ENCODE measurements at places on chromosomes 2 and 18. TPM values are rescaled to one million over a fixed set of nuclear protein-coding genes. Genes with fewer than 3 reads are reported as not detected.

PTPRN gene
- total RNA-seq = not detected

CCDC68 gene
- 1.1 TPM for total RNA-seq

ANKRD30BL gene
- not detected for total RNA-seq

MAP3K19 gene
- total RNA-seq = not detected

DNER gene
- total RNA-seq = not detected

INPP5D gene
- total RNA-seq = 28.6 TPM

RGPD4 gene
- not detected for total RNA-seq

COA5 gene
- total RNA-seq = 30.0 TPM

FBXO41 gene
- total RNA-seq = 18.0 TPM

DPP10 gene
- not detected for total RNA-seq

UGT1A4 gene
- total RNA-seq = 3.9 TPM

KIDINS220 gene
- 28.1 TPM for total RNA-seq

COLEC11 gene
- not detected for total RNA-seq

ERFE gene
- 4.5 TPM for total RNA-seq

MC4R gene
- not detected for total RNA-seq

ALLC gene
- not detected for total RNA-seq

RAD51AP2 gene
- not detected for total RNA-seq

ARHGAP28 gene
- not detected for total RNA-seq

DNA sequence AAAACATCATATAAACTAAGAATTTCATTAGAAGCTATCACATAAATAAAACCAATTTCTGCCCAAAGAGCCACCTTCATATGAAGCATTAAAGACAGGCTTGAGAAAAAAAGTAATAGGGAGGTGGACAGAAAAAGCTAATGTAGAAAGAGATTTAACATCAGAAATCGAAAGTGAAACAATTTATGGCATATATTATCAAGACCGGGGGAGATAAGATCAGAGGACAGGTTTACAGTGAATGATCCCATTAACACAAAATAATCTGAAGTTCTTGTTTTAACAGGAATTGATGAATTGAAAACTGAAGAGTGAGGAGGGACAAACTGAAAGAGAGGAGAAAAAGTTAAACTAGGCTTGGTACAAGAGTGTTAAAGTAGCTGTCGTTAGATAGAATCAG lies 786.3 kb upstream of the FSHR start:
- no peak for DNase-seq

GRCh38 chr2:9276901-9277451 lies 70.4 kb downstream of the ASAP2 start:
- DNase-seq = no peak

DNA sequence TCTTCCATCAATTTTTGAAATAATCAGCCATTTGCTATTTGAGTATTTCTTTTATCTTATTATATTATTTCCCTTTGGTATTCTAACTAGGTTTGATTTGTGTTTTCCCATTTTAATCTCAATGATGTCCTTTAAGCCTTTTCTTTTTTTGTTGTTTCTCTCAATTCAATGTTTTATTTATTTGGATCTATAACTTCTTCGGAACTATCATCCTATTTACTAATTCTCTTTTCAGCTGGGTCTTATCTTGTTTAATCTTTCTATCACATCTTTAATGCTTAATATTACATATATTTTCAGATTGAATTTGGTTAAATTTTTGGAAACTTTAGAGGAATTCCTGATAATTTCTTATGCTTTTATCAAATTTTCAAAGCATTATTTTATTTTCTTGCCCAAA lies 448.3 kb downstream of the SOX11 start:
- no peak for DNase-seq

DNA sequence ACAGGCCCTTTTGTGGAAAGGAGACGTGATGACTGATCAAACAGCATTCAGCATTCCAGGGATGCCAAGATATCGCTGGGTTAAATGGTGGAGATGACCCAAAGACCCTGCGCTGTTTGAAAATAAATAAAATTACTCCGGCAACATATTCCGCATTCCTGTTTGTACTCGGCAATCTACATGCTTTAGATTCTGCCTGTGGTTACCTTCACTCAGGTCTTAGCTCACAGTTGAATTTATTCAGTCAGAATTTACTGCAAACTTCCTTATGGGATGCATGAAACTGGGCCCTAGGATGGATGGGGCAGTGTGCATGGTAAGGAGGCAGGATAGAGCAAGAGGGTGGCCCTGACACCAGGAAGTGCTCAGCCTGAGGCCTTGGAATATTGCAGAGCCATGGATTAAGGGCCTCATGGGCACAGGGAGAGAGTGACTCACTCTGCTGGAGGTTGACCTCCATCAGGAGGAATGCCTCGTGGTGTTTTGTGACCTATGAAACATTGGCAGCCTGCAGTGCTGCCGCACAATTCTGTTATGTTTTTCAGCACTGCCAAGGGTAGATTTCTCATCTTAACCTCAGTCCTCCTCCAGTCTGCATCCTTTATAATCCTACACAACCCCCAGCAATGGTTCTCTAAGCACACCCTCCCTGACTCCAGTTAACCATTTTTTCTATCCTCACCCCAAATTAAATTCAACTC lies 321.4 kb downstream of the IRS1 start:
- DNase-seq = peak; percentile 19

GRCh38 chr2:236019434-236019833 lies 148.8 kb downstream of the GBX2 start:
- DNase-seq = no peak

GRCh38 chr2:64970495-64970894 lies 18.7 kb upstream of the SLC1A4 start:
- no peak for DNase-seq

DNA sequence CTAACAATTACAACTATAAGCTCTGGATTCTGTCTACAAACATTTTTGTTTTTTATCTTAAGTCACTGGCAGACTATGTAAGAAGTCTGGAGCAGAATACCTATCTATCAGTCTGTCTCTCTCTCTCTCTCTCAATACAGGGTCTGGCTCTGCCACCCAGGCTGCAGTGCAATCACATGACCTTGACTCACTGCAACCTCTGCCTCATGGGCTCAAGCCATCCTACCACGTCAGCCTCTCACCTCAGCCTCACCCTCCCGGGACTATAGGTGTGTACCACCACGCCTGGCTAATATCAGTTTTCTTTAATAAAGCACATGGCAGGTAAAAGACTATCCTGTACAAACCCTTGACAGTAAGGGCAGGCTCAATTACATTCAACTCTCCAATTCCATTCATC lies 96.9 kb downstream of the OSBPL1A start:
- DNase-seq = no peak

DNA sequence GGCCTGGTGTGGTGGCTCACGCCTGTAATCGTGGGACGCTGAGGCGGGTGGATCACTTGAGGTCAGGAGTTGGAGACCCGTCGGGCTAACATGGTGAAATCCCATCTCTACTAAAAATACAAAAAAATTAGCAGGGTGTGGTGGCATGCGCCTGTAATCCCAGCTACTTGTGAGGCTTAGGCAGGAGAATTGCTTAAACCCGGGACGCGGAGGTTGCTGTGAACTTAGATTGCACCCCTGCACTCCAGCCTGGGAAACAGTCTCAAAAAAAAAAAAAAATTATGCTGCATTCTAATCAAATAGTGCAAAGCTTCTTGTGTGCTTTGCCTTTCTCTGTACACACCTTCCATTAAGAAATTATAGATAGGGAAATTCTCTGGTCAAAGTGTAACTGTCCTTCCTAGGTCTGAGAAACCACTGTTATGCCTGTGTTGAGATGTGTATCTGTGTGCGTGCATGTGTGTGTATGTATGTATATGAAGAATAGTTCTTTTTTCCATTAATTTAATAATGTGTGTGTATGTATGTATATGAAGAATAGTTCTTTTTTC lies 2.5 kb downstream of the CD28 start:
- DNase-seq = no peak

GRCh38 chr18:50662177-50662576 lies 102.3 kb downstream of the MAPK4 start:
- DNase-seq = peak; percentile 35

DNA sequence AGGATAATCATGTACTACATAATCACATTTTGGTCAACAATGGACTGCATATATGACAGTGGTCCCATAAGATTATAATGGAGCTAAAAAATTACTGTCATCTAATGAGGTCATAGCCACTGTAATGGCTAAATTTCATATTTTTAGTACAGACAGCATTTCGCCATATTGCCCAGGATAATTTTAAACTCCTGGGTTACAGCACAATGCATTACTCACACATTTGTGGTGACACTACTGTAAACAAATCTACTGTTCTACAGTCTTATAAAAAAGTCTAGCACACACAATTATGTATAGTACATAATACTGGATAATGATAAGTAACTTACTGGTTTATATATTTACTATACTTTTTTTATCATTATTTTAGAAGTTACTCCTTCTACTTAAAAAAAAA lies 12.8 kb downstream of the EIF2AK2 start:
- no peak for DNase-seq

DNA sequence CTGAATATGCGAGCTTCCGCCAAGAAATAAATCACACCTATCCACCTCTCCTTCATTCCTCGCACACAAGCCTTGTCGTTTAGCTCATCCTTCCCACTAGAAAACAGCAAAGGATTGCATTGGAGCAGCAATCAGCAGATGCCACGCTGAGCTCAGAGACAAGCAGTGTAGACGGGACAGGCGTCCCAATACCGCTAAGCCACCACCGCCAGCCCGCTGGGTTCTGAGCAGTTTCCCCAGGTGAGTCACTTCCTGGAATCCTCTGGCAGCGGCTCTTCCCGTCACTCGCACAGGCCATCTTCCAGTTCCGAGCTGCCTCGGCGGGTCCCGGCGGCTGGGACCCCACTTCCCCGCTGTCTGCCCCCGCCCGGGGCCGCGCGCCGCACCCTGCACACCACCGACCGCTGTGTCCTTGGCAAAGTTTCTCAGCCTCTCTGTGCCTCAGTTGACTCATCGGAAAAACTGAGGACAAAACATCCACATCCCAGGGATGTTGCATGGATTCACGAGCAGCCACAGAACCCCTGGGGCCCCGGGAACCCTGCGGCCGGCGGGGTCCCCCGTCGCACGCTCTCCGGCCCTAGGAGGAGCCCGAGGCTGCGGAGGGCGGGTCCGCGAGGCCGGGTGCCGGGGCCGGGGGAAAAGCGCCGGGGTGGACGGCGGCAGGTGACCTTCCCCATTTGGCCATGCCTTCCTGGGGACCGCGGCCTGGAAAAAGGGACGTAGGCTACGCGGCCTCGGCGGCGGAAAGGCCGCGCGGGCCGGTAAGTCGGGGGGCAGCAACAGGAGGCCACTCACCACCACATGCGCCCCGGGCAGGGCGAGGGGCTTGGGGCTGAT lies 573 bp downstream of the KDSR start:
- DNase-seq = peak; percentile 68

DNA sequence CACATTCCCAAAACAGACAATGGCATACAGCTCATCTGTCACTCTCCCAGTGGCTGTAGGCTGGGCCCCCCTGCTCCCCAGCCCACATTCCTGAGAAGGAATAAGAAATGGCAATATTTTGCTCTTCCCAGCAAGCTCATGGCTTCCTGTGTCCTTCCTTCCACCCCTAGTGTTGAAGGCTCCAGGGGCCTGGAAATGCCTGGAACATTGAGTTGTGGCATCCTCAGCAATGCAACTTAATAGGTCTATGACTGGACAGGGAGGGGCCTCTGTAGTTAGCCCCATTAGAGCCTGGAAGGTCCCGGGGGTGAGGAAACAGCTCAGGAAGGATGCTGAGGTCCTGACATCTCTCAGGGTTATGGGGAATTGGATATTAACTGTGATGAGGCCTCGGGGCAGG lies 3.3 kb downstream of the KIF3C start:
- DNase-seq = no peak

- DNase-seq = no peak
Measured at GRCh38 chr2:218256612-218257350, 4.0 kb upstream of the GPBAR1 start.

DNA sequence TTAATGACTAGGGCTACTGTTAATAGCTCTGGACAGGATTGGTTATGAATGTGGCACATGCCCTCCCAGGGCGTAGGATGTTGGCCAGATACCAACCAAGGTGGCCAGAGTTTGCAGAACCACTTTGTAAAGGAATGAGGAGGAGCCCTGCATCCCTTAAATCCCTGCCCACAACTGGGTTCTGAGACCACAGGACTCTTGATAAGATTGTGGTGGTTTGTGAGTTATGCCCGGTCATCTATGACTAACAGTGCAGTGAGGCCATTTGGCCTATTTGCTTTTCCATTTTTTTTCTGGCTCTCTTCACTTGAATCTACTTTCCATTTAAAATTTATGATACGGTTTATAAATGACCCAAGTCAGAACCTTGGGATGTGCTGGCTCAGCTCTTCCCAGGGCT lies 294.5 kb downstream of the PRKCE start:
- peak; percentile 95 for DNase-seq

GRCh38 chr18:48940854-48941611 lies 9.7 kb downstream of the SMAD7 start:
- DNase-seq = no peak

- no peak for DNase-seq
Measured at GRCh38 chr18:59715445-59715844, 18.2 kb upstream of the CCBE1 start.

DNA sequence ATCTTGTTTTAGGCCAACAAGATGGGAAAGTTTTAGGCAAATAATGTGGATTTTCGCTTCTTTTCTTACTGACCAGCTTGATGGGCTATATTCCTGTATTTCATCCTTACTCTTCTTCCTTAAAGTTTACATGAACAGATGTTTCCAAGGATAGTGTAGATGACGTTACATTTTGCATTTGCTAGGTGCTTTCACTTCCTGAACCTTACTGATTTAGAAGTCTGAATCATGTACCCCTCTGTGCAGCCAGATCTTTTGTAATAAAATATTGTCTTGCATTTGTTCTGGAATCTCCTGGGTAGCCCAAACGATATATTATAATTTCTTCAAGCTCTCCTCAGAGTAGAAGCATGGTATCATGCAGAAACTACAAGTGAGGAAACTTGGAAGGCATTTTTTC lies 93.4 kb downstream of the CALCRL start:
- no peak for DNase-seq

DNA sequence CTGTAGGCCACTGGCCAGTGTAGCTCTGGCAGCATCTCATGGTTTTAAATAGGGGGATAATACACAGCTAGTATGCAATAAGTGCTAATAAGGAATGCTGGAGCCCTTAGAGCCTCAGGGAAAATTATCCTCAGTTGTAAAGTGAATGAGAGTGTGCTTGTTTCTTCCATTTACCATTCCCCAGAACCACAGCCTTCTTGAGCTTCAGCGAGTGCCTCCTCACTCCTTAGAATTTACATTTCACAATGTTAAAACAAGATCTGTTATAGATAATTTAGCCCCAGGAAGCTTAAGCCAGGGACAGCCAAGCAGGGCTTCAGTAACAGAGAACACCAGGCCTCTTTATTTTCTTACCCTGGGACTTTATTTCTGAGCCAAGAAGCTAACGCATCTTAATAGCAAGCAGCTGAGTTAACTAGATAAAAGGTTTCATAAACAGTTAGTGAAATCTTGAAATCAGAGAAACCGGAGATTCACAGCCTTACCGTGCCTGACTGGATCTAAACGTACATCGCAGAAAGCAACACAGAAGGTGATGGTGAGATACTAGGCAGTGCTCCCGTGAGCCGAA lies 535.2 kb downstream of the TDRD15 start:
- DNase-seq = no peak

- DNase-seq = no peak
Measured at GRCh38 chr2:44616667-44617155, 255.0 kb downstream of the CAMKMT start.

GRCh38 chr2:184646593-184646992 lies 48.3 kb downstream of the ZNF804A start:
- no peak for DNase-seq

Measured in HT-29 (cell line).